ENCODE measurements at places on chromosomes 1 and 21.

DNA sequence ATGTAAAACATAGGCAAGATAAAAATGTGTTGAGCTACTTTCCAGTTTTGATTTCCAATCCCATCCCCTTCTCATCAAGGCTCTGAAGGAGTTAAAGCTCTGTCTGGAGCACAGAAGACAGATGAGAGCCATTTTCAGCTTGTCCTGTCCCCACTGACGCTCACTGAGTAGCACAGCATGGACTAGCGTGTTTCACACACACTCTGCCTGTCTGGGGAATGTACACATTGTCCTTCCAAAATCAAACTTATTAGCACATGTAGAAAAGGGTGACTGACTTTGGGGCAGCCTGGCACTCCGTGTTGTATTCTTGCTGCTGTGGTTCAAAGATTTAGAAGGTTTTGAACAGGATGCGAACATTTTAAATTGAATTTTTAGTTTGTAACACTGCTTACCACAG lies 139.2 kb downstream of the NEK7 start:
- no peak for DNase-seq

DNA sequence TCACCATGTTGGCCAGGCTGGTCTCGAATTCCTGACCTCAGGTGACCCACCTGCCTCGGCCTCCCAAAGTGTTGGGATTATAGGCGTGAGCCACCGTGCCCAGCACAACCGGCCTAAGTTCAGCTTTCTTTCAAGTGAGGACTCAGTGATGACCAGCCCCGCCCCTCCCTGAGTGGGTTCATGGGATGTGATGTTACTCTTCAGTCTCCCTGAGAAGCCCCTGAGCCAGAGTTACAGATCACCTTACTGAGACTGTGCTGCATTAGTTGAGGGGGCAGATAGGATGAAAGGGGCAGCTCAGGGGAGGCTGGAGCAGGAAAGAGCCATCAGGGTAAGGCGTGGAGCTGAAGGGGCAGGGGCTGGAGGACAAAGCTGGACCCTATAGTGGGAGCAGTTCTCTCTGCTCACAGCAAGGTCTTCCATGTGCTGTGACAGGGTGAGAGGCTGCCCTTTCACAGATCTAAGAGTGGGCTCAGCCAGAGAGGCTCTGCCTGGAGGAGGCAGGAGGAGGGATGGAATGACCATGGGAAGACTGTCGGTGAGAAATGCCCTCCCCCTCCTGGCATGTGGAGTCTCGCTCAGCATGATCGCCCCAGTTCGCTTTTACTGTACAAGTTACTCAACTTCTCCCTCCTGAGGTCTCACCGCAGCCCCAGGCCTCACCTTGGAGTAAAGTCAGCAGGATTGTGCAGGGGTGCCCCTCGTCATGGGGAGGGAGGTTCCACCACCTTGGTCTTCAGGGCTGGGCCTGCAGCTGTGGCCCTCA lies 13.4 kb downstream of the SH2D2A start:
- DNase-seq = no peak

- DNase-seq = no peak
Observed at GRCh38 chr1:51058858-51059257, 43.2 kb upstream of the C1orf185 start.

GRCh38 chr1:55958498-55958897 lies 620.9 kb downstream of the PLPP3 start:
- DNase-seq = no peak

DNA sequence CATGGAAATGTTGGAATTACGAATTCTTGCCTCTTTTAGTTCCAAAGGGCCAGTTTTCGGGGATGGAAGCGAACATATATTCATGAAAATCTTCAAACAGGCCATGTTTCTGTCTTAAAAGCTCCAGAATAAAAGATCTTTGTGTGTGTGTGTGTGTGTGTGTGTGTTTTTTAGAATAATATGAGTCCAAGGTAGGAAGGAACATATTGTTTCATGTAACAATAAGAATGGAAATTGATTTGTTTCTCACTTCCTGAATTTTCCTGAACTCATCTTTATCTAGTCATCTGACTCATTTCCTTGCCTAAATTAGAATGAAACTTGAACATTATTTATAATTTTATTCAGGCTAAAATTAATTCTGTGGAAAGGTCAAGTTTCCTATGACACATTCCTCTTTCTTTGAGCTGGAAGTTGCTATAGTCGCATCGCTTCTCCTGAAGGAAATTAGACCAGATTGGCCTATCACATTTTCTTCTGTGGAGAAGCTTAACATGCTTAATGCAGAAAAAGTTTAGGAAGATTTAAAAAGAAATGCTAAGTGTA lies 805.1 kb upstream of the ADAMTS5 start:
- DNase-seq = no peak

GRCh38 chr1:30277415-30277814 lies 446.0 kb downstream of the MATN1 start:
- DNase-seq = no peak

DNA sequence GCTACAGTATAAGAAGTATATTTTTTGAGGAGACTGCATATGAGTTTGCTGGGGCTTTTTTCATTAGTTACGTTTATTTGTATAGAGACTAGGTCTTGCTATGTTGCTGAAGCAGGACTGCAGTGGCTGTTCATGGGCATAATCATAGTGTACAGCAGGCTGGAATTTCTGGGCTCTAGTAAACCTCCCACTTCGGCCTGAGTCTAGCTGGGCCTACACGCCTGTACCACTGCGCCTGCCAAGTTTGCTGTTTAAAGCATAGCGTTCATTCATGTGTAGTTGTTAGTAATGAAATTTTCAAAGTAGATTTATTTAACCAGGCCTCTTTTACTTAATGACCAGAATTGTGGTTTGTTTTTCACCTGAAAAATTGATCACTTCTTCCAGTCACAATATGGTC lies 33.8 kb downstream of the HS2ST1 start:
- DNase-seq = no peak

GRCh38 chr1:65059930-65060538 lies 88.0 kb upstream of the AK4 start:
- no peak for DNase-seq

DNA sequence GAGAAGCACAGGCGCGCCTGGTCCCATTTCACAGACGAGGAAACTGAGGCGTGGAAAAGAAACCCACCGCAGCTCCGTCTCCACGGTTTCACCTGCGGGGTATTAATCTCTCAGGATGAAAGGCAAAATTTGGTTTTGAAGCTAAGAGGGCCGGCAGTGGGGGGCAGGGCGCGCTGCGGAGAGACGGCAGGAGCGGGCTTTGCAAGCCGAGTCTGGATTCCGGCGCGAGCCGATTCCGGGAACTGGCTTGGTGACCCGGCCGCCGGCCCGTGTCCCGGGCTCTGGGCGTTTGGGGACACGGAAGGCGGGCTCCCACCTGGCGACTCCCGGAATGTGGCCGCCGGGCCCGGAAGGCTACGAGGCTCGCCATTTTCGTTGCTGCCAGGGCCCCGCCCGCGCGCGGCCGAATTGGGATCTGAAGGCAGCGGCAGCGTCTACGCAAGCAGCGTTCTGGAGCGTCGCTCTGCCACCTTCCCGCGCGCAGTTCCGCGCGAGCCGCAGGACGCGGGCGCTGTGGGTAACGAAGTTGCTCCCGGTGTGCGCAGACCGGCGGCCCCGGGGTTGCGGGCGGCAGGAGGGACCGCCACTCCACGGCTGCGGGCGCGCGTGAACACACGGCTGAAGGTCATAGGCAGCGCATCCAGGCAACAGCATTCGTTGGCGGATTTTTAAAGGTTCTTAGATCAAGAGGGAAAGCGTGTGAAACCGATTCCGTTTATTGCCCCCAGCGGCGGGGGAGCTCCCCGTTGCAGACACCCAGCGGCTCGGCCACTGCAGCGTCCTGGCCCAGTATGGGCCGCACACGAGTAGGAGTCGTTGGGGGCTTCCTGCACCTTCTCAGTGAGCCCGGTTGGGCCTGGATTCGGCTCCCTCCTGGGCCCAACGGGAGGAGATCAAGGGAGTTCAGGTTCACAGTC lies 5.4 kb upstream of the PRDM16 start:
- no peak for DNase-seq

DNA sequence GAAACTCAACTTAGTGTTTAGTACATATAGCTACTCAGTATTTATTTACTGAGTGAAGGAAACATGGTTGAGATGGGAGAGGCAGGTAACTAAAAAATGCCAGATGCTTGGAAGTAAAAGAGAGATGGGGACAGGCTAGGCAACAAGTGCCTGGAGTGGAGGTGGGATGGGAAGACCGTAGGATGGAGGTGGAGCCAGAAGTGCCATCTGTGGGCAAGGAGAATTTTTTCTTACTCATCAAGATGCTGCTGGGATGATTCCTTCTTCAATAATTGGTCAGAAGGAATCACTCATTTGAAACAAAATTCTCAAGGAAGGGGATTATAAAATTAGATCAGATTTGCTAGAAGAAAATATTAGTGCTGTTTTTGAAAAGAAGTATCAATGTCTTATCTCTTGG lies 72.9 kb downstream of the IFI44 start:
- DNase-seq = no peak

GRCh38 chr1:26053718-26054560 lies 8.0 kb upstream of the SLC30A2 start:
- no peak for DNase-seq

DNA sequence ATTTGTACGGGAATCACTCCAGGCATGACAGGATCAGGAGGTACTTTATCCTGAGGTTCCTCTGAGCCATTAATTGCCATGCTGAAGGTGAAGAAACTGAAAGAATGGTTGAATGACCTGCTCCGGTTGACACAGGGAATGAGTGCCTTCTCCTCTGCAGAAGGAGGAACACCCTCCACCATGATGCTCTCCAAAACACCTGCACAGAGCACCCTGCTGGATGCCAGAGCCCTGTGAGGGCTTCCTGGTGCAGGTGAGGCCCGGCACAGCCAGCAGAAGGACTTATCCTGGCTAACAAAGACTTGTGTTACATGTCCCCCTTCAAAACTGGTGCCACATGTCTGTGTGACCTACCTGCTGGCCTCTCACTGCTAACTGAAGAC lies 14.3 kb upstream of the LBR start:
- DNase-seq = no peak

GRCh38 chr1:69737527-69738185 lies 169.9 kb downstream of the LRRC7 start:
- peak; percentile 34 for DNase-seq

DNA sequence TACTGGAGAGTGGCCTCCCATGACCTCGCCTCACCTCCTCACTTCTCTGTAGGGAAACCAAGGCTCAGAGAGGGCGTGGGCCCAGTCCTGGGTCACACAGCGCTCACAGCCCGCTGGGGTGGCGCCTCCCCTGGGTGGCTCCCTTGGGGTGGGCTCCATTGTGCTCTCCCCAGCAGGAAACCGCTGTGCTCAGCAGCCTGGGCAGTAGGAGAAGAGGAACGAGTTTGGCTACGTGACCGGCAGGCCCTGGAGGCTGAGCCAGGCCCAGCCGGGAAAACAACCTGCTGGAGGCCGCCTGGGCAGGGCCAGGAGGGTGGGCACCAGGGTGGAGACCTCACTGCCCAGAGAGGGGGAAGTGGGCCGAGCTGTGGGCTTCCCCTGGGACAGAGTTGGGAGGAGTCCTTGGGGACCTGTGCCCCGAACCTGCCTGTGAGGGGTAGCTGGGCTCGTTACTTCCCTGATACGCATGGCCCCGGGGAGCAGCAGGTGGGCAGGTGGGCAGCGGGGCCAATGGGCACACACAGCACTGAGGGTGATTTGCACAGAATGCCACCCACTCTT lies 15.0 kb upstream of the FAM131C start:
- no peak for DNase-seq

DNA sequence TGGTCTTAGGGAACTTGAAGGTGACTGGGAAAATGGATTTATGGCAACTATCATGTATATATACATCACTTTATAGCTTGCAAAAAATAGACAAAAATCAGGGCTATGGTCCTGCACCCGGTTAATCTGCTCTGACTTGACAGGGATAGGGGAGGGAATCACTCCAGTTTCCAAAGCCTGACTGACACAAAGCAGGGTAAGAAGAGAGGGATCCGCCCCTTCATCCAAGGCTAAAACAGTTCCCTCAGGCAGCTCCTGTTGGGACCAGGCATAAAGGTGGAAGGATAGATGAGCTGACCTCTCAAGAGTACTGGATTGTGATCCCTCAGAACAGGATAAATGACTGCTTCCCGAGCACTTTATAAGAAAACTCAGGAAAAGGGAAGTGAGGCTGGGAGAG lies 1.4 kb downstream of the PBXIP1 start:
- no peak for DNase-seq

DNA sequence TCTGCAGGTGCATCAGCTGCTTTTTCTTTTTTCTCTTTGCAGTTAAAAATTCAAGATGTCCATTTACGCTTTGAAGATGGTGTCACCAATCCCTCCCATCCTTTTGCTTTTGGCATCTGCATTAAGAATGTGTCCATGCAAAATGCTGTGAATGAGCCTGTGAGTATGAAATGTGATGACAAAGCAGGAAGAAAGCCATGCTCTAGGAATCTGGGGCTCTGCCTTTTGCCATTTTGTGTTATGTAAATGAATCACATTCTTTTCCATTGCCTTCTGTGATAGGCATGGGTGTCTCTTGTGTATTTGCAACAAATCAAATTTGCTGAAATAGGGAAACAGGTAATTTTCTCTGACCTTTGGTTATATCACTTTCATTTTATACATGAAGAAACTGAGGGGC lies 19.4 kb downstream of the VPS13D start:
- DNase-seq = no peak

- DNase-seq = no peak
Observed at GRCh38 chr1:245260110-245260882, 105.5 kb downstream of the KIF26B start.

- no peak for DNase-seq
Observed at GRCh38 chr1:201330541-201330940, 46.9 kb downstream of the TNNT2 start.

- no peak for DNase-seq
Observed at GRCh38 chr1:49576327-49576901, 447.3 kb downstream of the AGBL4 start.

- DNase-seq = no peak
Observed at GRCh38 chr1:44678626-44679025, 4.1 kb downstream of the ARMH1 start.

DNA sequence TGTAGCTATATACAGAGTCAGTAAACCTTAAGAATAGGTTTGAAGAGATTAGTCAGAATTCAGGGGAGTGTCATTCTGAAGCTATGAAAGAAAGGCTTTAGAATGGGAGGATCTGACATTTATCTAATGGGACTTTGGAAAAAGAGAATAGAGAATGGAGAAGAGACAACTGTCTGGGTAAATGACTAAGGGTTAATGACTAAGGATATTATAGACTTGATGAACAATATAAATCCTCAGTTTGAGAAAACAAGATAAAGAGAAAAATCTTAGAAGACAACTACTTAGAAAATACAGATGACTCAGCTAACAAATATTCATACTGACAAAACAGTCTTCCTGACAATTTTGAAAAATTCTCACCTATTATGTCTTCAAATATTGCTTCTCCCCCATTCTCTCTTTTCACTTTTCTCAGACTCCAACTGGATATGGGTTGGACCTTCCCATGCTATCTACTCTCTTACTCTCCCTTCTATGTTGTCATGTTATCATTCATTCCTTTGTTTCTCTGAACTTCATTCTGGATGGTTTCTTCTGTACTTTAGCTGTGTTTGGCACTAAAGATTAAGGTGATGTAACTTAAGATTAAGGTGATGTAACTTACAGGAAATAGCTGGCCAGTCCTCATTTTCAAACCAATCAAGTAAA lies 20.4 kb downstream of the SLC16A1 start:
- DNase-seq = no peak

- DNase-seq = no peak
Observed at GRCh38 chr21:26212220-26212619, 41.6 kb upstream of the APP start.

GRCh38 chr21:41283211-41283818 lies 33.3 kb upstream of the FAM3B start:
- peak; percentile 33 for DNase-seq

GRCh38 chr1:2382621-2383361 lies 8.6 kb downstream of the MORN1 start:
- DNase-seq = peak; percentile 56

- DNase-seq = no peak
Observed at GRCh38 chr1:231983588-231984193, 357.1 kb downstream of the DISC1 start.

- DNase-seq = no peak
Observed at GRCh38 chr1:23910144-23910543, 3.0 kb downstream of the CNR2 start.
